HTR-8/SVneo (cell line): ENCODE measurements at places on chromosomes 7 and 10.

DNA sequence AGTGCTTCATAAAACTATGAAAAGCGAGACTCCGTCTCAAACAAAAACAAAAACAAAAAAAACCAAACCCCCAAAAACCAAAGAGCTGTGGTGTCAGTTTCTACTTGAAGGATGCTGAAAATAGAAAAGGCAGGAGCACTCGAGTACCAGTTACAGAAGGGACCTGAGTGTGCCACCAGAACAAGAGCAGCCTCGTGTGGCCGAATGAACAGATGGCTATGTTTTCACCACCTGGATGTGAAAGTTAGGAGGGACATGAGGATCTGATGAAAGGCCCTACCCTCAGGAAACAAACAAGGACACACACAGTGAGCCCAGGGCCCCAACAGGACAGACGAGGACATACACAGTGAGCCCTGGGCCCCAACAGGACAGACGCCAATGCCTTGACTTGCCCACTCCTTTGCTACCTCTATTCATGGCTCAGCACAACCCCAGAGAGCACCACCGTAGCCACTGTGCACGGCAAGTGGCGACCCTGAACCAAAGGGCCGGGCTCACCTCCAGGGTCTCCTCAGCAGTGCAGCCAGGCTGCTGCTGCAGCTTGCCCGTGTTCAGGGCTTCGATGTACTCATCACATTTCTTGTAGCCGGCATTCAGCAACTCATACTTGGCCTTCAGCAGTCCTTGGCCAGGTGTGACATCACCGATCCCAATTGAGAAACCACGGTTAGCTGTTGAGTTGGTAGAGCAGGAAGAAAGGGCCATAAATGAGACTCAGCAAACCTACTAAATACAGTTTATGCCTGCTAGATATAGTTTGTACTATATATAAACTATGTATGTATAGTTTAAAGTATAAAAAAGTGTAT is 24.9 kb downstream of the POLR3A start:
- no peak for DNase-seq

- peak; percentile 69 for DNase-seq
Measured at GRCh38 chr10:34814223-34814912, 728 bp downstream of the PARD3 start.

DNA sequence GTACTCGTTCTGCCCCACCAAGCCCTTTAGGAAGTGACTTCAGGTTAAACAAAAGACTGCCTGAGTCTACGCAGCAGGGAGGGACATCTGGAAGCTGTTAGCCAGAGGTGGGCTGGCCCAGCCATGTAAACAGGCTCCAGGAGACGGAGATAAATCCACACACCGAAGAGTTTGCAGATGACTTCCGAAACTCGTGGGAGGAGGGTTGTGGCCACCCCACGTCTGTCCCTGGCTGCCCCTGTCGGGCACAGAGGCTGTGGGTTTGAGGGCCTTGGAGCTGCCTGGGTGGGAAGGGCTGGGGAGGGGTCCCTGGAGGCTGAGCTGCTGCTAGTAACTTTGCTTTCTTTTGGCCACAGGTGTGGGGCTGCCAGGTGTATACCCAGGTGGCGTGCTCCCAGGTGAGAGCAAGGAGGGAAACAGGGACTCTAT is 15.6 kb downstream of the ELN start:
- no peak for DNase-seq

- DNase-seq: no peak
Measured at GRCh38 chr7:45176886-45177731, 19.5 kb downstream of the RAMP3 start.
